Activated CD4-positive, alpha-beta T cell treated with anti-CD3 and anti-CD28 coated beads, Interleukin-2, amount 10 ng/mL, durations not matched to agents 24 days and 14 days (primary cell): ENCODE measurements at places on chromosomes 3 and 15.
A peak's percentile ranks its signal among the peaks of the same experiment; 100 is the strongest.

DNA sequence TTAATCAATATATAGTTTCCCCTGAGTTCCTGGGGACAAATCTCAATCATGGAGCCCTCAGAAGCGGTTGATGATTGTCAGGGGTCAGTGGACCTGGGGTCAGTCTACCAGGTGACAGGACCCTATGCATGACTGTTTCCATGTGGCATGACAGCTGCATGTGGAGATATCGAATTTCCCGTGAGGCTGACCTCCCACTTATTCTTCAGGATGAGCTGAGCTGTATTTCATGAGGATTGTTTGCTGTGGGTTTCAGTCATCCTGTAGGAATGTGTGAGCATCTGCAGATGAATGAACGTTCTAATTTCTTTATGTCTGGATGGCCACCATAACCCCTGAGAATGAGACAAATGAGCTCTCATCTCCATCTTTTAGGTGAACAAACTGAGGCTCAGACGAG, 93.0 kb upstream of the HES1 start:
- DNase-seq = no peak
- H3K4me1 ChIP-seq = peaks cover 5% of the 10 kb centered on the region
- H3K4me3 ChIP-seq = no peak overlapping the region
- no peaks in the 10 kb centered on the region for H3K36me3 ChIP-seq

GRCh38 chr15:79523266-79523665, 91.1 kb downstream of the MINAR1 start:
- DNase-seq = no peak
- no peak overlapping the region for H3K4me3 ChIP-seq
- no peaks in the 10 kb centered on the region for H3K4me1 ChIP-seq
- H3K27ac ChIP-seq = no peak overlapping the region
- no peaks in the 10 kb centered on the region for H3K36me3 ChIP-seq

DNA sequence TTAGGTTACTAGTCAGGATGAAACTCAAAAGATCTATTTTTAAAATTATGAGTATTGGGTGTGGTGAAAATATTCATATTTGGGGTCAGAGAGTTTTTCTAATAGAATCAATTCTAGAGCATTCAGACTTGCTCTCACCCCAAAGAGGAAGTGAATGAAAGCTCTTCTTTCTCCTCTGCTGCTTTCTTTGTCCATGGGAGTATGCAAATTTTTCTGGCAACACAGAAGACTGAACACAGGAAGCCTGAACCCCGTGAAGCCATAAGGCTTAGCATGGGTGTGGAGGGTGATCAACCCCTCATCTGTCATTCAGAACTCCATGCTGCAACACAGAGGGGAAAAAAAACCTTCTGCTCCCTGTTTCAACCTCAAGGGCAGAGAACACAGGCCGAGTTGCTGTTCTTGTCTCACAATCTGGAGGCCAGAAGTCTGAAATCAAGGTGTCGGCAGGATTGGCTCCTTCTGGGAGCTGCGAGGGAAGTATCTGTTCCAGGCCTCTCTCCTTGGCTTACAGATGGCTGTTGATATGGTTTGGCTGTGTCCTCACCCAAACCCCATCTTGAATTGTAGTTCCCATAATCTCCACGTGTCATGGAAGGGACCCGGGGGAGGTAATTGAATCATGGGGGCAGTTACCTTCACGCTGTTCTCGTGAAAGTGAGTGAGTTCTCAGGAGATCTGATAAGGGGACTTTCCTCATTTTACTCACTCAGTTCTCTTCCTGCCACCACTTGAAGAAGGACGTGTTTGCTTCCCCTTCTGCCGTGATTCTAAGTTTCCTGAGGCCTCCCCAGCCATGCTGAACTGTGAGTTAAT, 33.7 kb upstream of the CD47 start:
- H3K4me3 ChIP-seq = peak overlapping the region; percentile 96
- H3K27ac ChIP-seq = peak overlapping the region; percentile 99
- peak; percentile 91 for DNase-seq
- no peaks in the 10 kb centered on the region for H3K27me3 ChIP-seq
- H3K4me1 ChIP-seq = peaks cover 53% of the 10 kb centered on the region

- no peak for DNase-seq
- H3K27me3 ChIP-seq = no peaks in the 10 kb centered on the region
- peaks cover 7% of the 10 kb centered on the region for H3K36me3 ChIP-seq
- H3K4me3 ChIP-seq = no peak overlapping the region
- peaks cover 41% of the 10 kb centered on the region for H3K4me1 ChIP-seq
- no peak overlapping the region for H3K27ac ChIP-seq
Observed at GRCh38 chr3:197595470-197596185, 39.9 kb upstream of the BDH1 start.

DNA sequence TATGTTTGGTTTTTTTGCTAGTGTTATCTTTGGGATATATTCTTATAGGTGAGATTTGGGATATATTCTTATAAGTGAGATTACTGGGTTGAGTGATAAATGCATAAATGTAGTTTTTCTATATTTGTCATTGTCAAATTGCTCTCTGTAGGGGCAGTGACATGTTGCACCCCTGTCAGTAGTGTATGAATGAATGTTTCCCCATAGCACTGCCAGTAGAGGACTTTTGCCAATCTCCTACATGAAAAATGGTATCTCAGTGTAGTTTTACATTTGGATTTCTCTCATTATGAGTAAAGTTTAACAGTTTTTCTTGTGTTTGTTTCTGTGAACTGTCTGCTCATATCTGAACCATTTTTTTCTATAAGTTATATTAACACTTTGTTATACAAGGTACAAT, 13.6 kb downstream of the U2SURP start:
- H3K4me3 ChIP-seq = no peak overlapping the region
- H3K27me3 ChIP-seq = no peaks in the 10 kb centered on the region
- no peak overlapping the region for H3K27ac ChIP-seq
- H3K36me3 ChIP-seq = peaks cover 46% of the 10 kb centered on the region
- DNase-seq = no peak

GRCh38 chr15:23506762-23507161, 58.7 kb upstream of the MKRN3 start:
- H3K4me1 ChIP-seq = no peaks in the 10 kb centered on the region
- no peak overlapping the region for H3K4me3 ChIP-seq
- H3K27me3 ChIP-seq = no peaks in the 10 kb centered on the region
- no peaks in the 10 kb centered on the region for H3K36me3 ChIP-seq
- no peak for DNase-seq
- no peak overlapping the region for H3K27ac ChIP-seq

GRCh38 chr3:11618904-11619303, 24.8 kb downstream of the VGLL4 start:
- no peak overlapping the region for H3K27ac ChIP-seq
- H3K4me3 ChIP-seq = no peak overlapping the region
- H3K36me3 ChIP-seq = peaks cover 13% of the 10 kb centered on the region
- H3K4me1 ChIP-seq = peaks cover 47% of the 10 kb centered on the region

DNA sequence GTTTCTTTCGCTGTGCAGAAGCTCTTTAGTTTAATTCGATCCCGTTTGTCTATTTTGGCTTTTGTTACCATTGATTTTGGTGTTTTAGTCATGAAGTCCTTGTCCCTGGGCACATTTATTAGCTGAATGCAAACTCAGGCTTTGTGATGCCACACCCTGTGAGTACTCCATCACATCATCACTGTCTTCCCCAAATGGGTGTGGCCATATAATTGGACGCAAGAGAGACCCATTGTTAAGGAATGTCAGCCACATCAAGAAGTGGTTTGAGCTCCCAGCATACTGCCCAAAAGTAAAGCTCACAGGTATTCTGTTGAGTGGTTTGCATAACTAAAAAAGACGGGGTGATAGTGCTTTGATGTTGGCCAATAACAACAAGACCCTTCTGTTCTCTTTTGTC, 245.7 kb downstream of the SV2B start:
- peaks cover 13% of the 10 kb centered on the region for H3K27me3 ChIP-seq
- peaks cover 11% of the 10 kb centered on the region for H3K4me1 ChIP-seq
- H3K27ac ChIP-seq = no peak overlapping the region
- H3K4me3 ChIP-seq = no peak overlapping the region

GRCh38 chr3:31804251-31805051, 176.6 kb downstream of the OSBPL10 start:
- no peaks in the 10 kb centered on the region for H3K36me3 ChIP-seq
- H3K27ac ChIP-seq = no peak overlapping the region
- H3K4me1 ChIP-seq = no peaks in the 10 kb centered on the region

DNA sequence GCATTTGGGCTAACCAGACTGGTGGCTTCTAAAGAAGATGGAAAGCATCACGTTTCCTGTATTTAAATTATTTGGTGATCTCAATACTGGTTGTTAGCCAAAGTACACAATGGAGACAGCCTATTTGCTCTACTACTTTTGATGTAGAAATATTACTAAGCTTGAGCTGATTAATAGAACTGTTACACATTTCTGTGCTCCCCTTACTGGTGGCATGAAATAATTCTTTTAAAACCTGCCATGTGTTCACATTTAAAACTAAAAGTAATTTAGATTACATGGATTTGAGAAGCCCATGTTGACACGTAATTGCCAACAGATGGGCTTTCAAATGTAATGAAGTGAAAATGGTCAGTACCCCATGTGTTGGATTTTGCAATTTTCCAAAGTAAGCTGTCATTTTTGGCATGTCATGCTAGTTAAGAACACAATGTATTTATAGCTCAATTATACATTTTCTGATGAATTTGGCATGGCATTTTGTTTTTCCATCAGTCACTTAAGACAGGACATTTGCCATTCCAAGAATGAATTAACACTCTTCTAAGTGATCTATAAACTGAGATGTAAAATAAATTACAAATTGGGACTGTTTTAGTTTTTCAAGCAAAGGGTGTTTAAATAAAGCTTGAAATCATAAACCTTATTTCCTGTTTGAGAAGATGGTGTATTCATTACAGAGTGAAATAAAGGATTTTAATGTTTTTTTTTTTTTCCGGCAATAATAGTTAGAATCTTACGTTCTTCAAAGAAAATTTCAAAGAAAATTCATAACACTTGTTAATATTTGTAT, 10.8 kb upstream of the RARRES1 start:
- no peaks in the 10 kb centered on the region for H3K36me3 ChIP-seq
- no peaks in the 10 kb centered on the region for H3K27me3 ChIP-seq
- H3K27ac ChIP-seq = no peak overlapping the region
- no peak overlapping the region for H3K4me3 ChIP-seq
- DNase-seq = no peak

GRCh38 chr3:112379020-112379690, 46.2 kb downstream of the CD200 start:
- H3K4me3 ChIP-seq = no peak overlapping the region
- no peak for DNase-seq
- peaks cover 27% of the 10 kb centered on the region for H3K4me1 ChIP-seq
- no peaks in the 10 kb centered on the region for H3K27me3 ChIP-seq
- peaks cover 4% of the 10 kb centered on the region for H3K36me3 ChIP-seq

GRCh38 chr15:36897834-36898233, 202.5 kb downstream of the MEIS2 start:
- H3K4me1 ChIP-seq = no peaks in the 10 kb centered on the region
- no peaks in the 10 kb centered on the region for H3K36me3 ChIP-seq
- no peaks in the 10 kb centered on the region for H3K27me3 ChIP-seq
- no peak overlapping the region for H3K27ac ChIP-seq
- no peak overlapping the region for H3K4me3 ChIP-seq

DNA sequence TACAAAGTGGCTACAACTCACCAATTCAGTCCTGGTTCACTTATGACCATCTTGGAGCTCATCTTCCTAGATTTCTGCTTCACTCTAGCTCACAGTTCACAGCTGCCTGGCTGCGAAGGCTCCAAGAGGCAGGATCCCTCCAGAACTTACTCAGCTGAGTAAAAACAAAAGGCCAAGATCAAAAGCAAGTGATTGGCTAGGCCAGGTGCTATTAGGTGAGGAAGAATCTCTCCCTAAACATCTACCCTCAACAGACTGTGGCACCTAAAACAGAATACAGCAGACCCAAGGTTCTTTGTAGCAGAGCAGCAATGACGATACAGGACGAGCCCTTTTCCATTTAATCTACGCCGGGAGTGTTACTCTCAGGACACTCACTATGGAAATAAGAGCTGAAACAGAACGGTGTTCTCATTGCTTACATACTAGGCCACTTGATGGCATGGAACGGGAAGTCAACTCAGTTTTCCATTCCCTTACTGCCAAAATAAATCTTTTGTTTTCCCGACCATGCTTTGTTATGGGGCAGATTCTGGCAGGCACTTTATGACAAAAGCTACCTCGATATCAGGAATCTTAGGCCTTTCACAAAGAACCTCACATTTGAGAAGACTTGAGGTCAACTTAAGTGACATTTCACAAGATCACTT, 901 bp downstream of the ICE2 start:
- H3K4me3 ChIP-seq = peak overlapping the region; percentile 95
- peak; percentile 68 for DNase-seq
- H3K27ac ChIP-seq = peak overlapping the region; percentile 99
- peaks cover 21% of the 10 kb centered on the region for H3K36me3 ChIP-seq
- no peaks in the 10 kb centered on the region for H3K27me3 ChIP-seq
- H3K4me1 ChIP-seq = peaks cover 38% of the 10 kb centered on the region

DNA sequence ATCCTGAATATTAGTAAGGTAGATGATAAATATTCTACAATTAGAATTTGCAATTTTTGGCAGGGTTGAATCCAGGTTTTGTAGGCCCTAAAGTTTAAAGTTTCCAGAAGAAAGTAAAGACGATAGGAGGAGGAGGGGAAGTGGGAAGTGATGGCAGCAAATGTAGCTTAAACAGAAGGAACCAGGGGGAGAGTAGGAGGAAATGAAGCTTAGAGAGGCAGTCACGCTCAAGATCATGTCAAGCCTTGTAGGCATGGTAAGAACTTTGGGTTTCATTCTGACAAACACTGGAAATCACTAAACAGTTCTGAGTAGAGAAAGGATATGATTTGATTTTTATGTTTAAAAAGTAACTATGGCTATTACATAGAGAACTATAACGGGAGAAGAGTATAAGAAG, 63.9 kb downstream of the NR2E3 start:
- H3K36me3 ChIP-seq = no peaks in the 10 kb centered on the region
- DNase-seq = no peak
- no peak overlapping the region for H3K4me3 ChIP-seq
- H3K27ac ChIP-seq = no peak overlapping the region
- no peaks in the 10 kb centered on the region for H3K4me1 ChIP-seq

- H3K36me3 ChIP-seq = no peaks in the 10 kb centered on the region
- no peaks in the 10 kb centered on the region for H3K27me3 ChIP-seq
- H3K4me3 ChIP-seq = no peak overlapping the region
- no peaks in the 10 kb centered on the region for H3K4me1 ChIP-seq
- DNase-seq = no peak
- no peak overlapping the region for H3K27ac ChIP-seq
Observed at GRCh38 chr3:25094932-25095685, 333.0 kb upstream of the RARB start.

DNA sequence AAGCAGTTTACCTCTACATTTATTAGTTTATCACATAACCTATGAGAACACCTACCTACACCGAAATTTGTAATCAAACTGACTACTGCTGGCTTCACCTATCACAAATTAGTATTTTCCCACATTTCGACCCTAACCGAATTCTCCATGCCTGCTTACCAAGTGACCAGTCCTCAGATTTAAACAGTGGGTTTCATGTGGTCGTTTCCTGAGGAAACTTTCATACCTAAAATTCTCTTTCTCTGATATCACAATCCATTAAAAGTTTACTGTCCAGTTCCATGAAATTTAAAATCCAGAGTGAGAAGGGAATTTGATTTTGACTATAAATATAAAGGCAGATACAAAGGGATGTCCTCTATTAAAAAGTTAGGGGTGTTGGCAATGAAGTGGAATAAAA, 1.9 kb downstream of the PLOD2 start:
- H3K27ac ChIP-seq = no peak overlapping the region
- H3K4me1 ChIP-seq = peaks cover 13% of the 10 kb centered on the region
- peaks cover 57% of the 10 kb centered on the region for H3K27me3 ChIP-seq
- no peaks in the 10 kb centered on the region for H3K36me3 ChIP-seq
- H3K4me3 ChIP-seq = no peak overlapping the region
